ENCODE measurements at places on chromosomes 3 and 15.

DNA sequence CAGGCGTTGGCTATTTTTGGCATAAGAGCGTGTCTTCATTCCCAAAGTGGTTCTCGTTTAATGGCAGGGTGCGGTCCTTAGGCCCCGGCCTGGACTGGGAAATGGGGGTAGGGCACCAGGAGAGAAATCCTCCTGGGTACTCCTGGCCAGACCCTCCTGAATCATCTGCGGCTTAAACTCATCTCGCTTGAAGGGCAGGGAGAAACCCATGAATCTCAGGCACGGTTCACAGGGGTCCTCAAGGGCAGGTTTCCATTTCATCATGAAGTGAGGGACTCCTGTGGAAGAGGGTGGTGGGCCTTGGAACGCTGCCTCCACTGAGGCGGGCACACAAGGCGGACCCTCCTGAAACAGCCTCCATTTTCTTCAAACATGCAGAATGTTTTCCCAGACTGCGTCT, 48.4 kb downstream of the KLF13 start:
- no peak for DNase-seq

GRCh38 chr3:193702967-193703366, 110.0 kb downstream of the OPA1 start:
- DNase-seq, result no peak

DNA sequence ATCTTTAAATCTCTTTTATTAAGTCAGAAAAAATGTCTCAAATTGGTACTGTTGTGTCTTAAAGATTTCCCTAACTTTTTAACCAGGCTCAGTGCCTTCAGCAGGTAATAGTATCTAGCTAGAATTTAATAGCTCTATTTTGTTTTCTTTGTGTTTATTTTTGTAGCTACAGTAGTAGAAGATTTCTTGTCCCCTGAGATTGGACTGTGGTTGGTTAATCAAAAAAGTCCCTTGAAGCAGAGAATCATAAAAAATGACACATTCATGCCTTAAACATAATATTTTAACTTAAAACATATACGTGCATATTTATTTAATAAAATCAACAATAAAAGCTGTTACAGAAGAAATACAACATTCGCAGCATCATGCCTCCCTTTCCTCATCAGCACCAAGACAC, 102.8 kb downstream of the EEFSEC start:
- no peak for DNase-seq

- no peak for DNase-seq
Observed at GRCh38 chr15:51114437-51115119, 19.9 kb upstream of the TNFAIP8L3 start.

DNA sequence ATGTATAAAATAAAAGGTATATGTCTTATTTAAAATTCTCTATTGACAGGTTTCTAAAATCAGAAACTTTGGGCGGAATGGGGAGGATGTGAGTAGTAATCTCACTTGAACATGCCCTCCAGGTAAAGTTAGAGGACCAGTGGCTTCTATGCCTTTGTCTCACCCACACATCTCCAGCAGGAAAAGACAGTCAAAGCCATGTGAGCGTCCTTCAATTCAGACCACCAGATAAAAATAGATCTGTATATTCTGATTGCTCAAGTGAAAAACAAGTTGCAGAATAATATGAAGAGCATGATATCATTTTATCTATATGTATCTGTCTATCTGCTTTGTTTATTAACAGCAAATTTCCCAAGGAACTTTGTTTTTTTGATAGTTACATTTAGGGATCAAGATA, 152.2 kb downstream of the TMCO5A start:
- no peak for DNase-seq

- peak; percentile 51 for DNase-seq
Observed at GRCh38 chr3:12288182-12289129, at the start of gene PPARG. TSS of gene PPARG (plus strand) at chr3:12289070. CDS start at chr3:12379712, 90,642 bp downstream.

- peak; percentile 9 for DNase-seq
Observed at GRCh38 chr15:57503051-57503702, 88.5 kb upstream of the MYZAP start.

DNA sequence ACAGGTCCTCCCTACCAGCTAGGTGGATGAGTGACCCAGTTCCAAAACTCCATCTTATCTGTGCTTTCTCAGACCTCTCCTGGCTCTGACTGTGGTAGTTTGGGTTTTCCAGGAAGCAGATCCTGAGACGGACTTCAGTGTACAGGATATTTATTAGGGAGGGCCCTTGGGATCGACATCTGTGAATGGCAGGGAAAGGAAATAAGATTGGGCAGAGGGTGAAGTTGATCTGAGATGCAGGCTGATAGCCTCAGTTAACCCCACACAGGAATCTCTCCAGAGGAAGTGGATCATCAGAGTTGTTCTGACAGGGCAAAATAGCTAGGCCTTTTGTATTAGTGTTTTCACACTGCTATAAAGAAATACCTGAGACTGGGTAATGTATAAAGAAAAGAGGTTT, 16.7 kb upstream of the MAPK6 start:
- no peak for DNase-seq

- no peak for DNase-seq
Observed at GRCh38 chr3:35651851-35652250, 12.5 kb downstream of the ARPP21 start.

GRCh38 chr15:73866881-73867410, 6.4 kb upstream of the TBC1D21 start:
- DNase-seq, result peak; percentile 10

DNA sequence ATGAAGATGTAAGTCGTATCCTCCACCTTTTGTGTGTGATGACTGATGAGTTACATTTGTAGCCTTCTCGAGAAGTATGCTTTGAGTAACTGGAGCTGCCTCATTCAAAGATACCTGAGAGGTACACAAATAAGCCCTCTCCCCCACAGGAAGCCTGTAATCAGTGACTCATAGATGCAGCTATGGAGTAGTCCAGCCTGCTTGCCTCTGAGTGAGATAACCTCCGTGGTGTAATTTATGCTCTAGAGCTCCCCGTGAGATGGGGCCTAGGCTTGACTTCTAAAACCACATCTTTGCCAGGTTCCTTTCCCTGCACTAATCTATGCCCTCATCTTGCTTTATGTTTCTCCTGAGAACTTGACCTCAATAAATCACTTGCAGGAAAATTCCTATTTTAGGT, 291.7 kb downstream of the SUCLG2 start:
- DNase-seq, result no peak

DNA sequence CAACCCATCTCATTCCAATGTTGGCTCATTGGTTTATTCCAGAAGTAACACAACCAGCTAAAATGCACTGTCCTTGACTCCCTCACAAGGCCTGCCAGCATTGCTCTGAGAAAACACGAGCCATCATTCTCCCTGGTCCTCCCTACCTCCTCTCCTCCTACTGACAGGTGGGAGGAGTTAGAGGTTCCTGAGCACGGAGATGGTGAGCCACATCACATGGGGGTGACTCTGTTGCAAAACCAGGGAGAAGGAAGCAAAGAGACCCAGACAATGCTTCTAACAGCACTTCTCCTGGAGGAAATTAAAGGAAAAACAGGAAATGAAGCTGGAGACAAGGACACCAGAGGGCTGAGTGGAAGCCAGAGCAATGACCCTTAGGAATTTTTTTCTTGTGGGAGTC, 667.4 kb downstream of the NTRK3 start:
- DNase-seq, result no peak

DNA sequence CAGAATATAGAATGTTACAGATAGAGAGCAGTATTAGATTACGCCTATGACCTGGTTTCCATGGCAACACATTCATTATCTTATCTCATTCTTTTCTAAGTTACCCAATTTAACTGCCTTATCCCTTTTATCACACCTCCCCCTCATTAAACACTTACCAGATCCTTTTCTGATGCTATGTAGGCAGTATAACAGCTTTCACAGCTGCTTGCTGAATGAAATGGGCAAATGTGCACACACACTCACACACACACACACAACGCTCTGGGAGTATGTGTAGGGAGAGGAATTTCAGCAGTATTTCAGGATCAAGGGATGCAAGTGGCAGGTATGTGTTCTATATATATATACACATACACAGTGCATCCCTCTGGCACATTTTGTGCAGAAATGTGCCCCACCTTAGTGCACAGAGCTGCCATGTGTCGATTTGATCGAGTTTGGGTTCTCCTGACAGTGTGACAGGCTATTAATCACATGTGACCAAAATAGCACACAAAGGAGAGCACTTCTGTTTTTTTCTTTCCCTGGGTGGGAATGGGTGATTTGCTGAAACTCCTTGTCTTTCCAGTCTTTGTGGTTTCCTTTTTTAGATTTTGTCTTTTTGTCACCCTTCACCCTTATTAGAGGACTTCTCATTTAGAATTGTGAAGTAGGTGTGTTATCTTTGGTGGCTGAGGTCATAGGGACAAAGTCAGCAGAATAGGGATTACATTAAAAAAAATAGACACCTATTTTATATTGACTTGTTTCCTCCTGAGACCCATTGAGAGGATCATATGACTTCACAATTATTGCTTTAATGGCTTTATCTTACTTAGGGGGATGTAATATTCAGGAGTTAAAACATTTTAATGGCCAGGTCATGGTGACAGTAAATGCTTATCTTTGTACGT, 553.7 kb downstream of the PDCD6IP start:
- no peak for DNase-seq

DNA sequence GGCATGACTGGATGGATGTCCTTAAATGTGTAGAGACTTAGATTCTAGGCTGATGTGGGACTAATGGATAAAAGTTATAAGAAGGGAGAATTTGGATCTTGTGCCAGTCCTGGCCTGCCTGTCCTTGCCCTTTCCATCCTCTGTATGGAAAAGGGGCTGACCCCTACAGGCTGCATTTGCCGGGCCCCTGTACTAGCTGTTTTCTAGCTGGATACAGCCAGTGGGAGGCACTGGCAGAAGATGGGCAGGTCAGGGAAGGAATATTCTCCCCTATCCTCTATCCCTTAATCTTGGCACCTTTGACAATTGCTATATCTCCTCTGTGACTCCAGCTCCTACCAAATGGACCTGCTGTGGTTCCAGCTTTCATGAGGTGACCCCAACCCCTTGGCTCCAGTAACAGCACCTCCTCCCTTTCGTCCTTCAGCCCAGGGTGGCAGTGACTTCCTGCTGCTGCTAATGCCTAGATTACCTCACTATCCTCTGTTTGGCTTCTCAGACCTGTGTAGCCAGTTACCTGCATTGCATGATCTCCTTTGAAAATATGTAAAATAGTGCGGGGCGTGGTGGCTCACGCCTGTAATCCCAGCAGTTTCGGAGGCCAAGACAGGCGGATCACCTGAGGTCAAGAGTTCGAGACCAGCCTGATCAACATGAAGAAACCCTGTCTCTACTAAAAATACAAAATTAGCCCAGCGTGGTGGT, 6.2 kb upstream of the TNFAIP8L3 start:
- DNase-seq, result no peak

GRCh38 chr3:155704771-155705559, 39.9 kb downstream of the PLCH1 start:
- no peak for DNase-seq

- DNase-seq, result no peak
Observed at GRCh38 chr3:193996641-193997089, 139.3 kb upstream of the HES1 start.

DNA sequence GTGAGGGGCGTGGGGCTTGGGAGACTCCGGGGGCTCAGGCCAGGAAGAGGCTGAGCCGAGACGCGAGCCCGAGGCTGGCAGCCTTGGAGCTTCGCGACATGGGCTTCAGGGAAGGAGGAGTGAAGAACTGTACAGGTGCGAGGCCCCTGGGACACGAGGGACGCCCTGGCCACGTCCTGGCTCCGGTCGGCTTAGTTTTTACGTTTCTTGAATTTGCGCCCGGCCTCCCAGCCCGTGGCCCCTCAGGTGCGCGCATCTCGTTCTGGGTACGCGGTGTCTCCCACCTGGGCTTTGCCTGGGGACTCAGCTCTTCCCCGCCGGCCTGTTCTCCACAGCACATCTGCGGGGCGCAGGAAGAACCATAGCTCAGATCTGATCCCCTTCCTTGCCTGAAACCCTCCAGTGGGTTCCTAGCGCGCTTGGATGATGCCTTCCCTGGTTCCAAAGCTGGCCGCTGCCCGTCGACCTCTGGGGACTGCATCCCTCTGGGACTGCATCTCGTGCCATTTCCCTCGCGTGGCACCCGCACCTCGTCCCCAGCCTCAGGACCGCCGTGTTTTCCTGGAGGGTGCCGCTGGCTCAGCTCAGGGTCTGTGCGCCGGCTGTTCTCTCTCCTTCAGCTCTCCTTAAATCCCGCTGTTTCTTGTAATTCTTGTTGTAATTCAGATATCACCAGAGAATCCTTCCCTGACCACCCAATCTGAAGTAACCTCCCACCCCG, 614 bp downstream of the CHCHD6 start:
- no peak for DNase-seq

- DNase-seq, result no peak
Observed at GRCh38 chr3:110165370-110165743, 828.0 kb upstream of the DPPA4 start.

DNA sequence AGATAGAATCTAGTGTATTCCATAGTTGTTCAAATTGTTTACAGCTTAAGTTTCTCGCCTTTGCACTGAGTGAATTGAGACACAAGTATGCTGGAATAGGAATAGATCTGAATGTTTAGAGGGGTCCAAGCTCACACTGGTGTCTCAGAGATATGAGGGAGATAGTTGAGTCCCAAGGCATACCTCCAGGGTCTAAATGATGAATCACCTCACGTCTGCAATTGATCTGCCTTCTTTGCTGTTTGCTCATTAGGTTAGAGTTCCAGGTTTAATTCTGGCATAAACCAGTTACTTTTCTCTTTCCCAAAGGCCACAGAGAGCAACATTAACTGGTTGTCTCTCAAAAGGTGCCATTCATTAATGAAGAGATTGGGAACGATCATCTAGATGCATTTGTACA, 106.3 kb upstream of the MME start:
- no peak for DNase-seq

GRCh38 chr3:187646906-187647660, 23.1 kb downstream of the SST start:
- DNase-seq, result no peak

GRCh38 chr15:29668120-29668602, 154.1 kb downstream of the TJP1 start:
- DNase-seq, result peak; percentile 79

DNA sequence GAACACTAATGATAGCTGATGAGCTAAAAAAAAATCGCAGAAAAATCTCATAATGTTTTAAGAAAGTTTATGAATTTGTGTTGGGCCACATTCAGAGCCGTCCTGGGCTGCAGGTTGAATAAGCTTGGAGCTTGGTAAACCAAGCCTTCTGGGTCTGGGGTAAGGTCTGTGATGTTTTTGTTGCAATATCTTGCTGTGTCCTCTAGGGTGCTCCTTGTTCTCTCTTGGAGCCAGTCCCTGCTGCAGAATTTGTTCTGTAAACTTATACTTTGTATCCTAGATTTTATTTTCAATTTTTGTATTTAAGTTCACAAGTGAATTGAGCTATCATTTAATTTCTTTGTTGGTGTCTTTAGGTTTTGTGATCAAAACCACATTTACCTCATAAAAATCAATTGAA, 143.7 kb downstream of the NR1D2 start:
- peak; percentile 10 for DNase-seq

Data from NB4 (cell line).